ENCODE measurements at places on chromosomes 12 and 14.

DNA sequence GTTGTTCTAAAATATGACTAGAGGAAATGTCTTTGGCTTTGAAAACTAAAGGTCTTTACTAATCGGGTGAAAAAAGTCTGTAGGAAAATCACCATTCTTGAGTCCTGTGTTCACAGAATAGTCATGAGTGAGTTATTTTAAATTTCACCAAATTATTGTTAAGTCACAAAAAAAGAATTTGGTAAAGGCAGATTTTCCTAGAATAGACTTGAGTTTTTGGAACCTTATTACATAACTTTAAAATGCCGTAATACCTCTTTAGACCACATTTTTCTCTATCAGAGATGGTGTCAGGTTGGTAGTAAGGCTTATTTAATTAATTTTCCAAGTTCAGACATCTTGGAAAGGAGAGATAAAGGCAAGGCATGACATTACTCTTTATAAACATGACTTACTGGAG is 184.7 kb upstream of the GARIN2 start:
- no peak for DNase-seq

DNA sequence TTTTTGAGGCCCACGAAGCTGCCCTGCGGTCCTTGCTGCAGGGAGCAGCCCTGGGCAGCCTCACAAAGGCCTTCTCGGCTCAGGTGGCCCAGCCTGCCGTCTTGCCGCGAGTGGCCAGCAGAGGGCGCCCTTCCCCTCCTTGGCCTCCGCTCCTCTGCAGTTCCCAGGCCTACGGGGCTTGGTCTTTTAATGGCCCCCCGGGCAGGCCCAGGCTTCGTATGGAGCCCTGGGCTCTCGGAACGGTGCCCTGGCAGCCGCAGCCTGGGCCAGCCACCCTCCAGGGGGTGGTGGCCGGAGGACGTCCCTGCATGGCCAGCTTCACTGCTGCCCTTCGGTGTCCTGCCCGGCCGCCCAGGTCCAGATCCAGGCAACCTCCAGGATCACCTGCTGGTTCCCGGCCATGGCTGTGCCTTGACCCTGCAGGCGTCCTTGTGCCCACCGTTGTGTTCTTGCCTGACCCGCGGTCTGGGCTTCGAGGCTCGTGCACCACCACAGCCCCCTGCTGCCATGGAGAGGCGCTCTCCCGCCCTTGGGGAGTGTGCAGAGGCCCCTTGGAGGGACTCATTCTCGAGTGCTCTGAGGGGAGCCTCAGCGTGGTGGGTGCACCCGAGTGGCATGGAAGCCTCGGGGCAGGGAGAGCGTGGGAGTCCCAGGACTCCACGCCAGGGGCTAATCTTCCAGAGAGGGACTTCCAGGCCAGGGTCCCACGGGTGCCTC is 9.4 kb downstream of the ASPG start:
- no peak for DNase-seq

- DNase-seq: no peak
Measured at GRCh38 chr14:24092110-24092504, 2.0 kb upstream of the PCK2 start.

DNA sequence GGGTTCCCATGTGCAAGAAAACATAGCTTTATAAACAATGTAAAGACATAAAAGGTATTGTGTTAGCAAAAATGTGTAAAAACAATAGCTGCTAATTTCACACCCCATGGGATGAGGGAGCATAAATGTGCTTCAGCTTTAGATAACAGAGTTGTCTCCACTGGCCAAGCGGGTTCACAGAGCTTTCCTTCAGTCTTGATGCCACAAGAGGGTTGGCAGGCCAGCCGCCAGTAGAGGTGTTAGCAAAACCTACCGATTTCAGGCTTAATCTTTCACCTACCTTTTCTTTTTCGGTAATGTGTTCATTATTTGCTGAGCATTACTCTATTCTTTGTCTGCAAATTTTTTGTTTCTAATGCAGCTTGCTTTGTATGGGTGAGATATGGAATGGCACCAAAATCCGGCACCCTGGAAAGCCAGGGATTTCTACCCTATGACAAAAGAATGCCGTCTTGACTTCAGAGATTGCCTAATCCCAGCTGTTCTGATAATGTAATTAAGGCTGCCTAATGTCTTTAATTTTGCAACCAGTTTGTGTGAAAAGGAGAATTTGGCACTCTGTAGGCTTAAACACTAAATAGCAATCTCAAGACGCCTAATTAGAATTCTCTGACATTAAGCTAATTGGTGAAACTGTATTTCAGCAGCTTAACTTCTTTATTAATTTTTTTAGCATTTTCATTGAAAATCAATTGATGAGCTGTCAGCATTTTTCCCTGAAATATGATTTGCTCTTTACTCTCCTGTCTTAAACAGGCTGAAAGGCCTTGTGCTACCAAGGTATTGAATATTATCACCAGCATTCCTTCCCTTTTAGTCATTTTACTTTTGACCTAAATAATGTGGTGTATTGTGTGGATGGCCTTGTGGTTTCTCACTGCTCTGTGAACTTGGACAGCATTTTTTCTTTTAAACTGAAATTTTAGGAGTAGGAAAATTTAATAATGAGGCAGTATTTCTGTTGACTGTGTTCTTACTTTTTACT is 60.7 kb downstream of the POLR3B start:
- DNase-seq: no peak

- no peak for DNase-seq
Measured at GRCh38 chr12:94817695-94818075, 167.3 kb upstream of the TMCC3 start.

DNA sequence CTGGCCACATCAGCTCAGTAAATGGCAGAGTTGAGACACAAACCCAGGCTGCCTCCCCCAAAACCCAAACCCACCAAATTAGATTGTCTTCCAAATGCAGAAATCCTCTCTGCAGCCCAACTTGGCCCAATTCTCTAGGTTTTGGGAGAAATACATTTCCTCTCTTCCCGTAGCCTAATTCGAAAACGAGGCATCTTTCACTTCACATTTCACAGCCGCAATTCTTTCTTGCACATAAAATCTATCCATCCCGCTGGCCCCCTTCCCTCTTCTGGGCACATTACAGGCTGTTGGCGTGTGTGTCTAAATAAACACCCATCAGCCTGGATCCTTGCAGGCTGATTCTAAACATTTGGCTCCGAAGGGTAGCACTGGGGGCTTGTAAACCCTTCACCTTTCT is 83.8 kb upstream of the VRK1 start:
- no peak for DNase-seq

- DNase-seq: no peak
Measured at GRCh38 chr12:12019881-12020280, 50.9 kb upstream of the BCL2L14 start.

- DNase-seq: no peak
Measured at GRCh38 chr12:117111821-117112595, 12.8 kb upstream of the TESC start.

DNA sequence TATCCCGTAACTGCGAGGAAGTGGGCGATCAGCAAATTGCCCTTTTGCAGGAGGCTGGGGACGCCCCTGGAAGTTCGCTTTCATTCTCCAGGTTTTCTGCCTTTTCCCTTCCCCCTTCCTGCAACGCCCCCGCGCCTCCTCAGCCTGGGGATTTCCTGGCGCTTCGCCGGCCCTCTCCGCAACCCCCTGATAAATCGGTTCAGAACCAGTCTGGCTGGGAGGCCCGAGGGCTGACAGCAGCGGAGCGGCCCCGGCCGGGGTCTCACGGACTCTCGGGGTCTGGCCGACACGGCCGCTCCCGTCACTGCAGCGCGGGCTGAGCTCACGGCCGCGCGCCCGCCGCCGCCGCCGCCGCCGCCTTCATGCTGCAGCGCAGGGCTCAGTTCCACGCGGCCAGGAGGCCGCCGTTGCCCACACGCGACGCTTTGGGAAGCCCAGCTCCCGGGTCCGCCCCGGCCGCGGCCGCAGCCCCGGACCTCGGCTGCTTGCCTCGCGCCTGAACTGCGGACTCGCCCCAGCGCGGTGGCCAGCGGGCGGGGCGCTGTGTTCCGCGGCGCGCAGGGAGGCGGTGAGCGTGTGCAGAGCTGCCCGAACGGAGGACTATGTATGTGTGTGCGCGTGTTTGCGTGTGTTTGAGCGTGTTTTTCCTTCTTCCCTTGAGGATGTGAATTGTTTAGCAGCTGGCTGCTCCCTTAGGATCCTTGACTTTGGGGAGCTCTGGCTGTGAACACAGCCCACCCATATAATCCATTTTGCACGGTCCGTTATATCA is at the start of gene LRFN5:
TSS of gene LRFN5 (plus strand) at position 345 of the 772 bp plus-strand sequence.
- DNase-seq: no peak

- DNase-seq: peak; percentile 62
Measured at GRCh38 chr12:89768586-89769482, 60.2 kb upstream of the ATP2B1 start.
